ENCODE measurements at places on chromosomes 1 and 21.

DNA sequence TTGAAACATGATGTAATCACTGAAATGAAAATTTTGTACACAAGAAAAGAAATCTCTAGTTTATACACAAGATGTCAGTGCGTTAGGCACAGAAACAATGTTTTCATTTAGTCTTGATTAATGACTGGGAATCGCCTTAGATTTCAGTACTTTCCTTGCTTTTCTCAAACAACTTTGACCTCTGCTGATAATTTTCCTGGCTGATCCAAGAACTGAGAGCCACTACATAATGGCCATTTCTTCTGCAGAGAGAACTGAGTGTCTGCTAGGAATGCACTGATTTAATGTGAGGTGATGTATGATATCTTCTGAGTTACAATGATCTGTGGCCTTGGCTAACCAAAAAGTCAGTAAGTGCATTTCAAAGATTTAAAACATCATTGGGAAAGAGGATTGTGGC lies 308.1 kb downstream of the CTH start:
- no peak for DNase-seq

- DNase-seq: no peak
These were observed 51.8 kb downstream of the SLAMF6 start for GRCh38 chr1:160471253-160471652.

GRCh38 chr1:89615676-89616598 lies 17.0 kb upstream of the LRRC8C start:
- DNase-seq: no peak

- no peak for DNase-seq
These were observed 122.4 kb downstream of the UBE2U start for GRCh38 chr1:64325856-64326255.

DNA sequence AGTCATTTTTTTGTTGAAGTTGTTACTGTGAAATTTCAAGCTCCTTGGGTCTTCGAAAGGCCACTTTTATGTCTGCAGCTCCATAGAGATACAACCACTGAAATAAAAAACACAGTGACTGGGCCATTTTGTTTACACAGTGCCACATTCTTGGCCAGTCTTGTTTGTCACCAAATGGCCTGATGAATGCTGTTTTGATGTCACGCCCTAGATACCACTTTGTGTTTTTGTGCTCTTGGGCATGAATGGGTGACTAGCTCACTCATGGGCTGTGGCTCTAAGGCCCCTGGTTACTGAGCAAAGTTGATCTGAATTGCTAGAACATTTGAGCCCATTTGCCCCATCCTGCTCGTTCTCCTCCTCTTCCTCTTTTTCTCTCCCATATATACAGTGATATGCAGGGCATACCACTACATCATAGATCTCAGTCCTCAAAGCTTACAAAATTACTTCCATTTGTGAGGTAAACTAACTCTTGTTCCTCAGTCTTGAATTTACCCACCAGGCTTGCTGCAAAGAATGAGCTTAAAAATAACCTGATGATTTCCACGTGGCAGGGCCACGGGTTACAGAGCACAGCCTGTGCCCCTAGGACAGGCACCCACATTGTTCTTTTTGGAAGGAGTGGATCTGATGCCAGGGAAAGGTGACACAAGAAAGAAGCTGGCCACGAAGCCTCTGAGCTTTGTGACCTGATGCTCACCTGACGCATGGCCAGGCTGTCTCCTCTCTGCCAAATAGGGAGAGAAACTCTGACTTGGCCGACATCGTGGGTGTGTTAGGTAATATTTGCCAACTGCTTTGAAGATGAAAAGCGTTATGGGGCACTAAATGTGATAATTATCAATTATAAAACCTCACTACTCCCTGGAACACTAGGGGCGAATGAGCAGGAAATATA lies 92.4 kb downstream of the RUNX1 start:
- no peak for DNase-seq

Data from ovary (tissue), 10 donors.